ENCODE measurements at places on chromosomes 5 and 9. TPM values are rescaled to one million over a fixed set of nuclear protein-coding genes. Genes with fewer than 3 reads are reported as not detected.

NDUFS6 gene
- 43.2 TPM for total RNA-seq

BHMT gene
- total RNA-seq: 1.4 TPM

MED22 gene
- total RNA-seq: 16.5 TPM

OGN gene
- total RNA-seq: 13.9 TPM

PCDHGA9 gene
- total RNA-seq: 2.2 TPM

BNC2 gene
- 20.0 TPM for total RNA-seq

- DNase-seq: no peak
Measured at GRCh38 chr5:38557308-38557710, 863 bp upstream of the LIFR start.

- no peak for DNase-seq
Measured at GRCh38 chr5:150138551-150139265, 16.9 kb downstream of the PDGFRB start.

DNA sequence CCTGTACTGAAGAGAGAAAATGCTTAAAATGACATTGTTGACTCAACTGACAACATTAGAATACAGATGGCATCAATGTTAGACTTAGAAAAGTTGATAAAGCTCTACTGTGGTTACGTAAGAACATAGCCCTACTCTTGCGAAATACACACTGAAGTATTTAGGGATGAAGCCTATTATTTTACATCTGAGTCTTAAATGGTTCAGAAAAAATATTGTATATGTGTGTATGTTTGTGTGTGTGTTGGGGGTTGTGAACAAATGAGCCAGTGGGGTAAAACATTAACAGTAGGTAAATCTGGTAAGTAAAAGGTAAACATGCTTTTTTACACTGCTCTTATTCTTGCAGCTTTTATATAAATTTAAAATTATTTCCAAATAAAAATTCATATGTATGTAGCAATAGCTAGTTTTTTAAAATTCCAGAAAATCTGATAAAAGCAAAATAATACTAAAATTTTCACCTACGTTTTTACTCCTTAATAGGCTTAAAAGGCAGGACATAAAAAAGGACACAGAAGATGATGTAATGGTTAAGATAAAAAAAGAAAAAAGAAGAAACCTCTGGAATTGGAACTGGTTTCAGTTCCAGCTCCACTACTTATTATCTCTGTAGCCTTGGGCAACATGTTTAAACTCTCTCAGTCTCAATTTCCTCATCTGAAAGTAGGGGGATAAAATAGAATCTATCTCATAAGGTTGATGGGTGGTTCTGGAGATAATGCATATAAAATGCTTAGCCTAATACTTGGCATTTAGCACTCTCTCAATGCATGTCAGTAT, 44.3 kb downstream of the GARNL3 start:
- no peak for DNase-seq

GRCh38 chr5:175542232-175542965, 64.0 kb downstream of the SFXN1 start:
- no peak for DNase-seq

DNA sequence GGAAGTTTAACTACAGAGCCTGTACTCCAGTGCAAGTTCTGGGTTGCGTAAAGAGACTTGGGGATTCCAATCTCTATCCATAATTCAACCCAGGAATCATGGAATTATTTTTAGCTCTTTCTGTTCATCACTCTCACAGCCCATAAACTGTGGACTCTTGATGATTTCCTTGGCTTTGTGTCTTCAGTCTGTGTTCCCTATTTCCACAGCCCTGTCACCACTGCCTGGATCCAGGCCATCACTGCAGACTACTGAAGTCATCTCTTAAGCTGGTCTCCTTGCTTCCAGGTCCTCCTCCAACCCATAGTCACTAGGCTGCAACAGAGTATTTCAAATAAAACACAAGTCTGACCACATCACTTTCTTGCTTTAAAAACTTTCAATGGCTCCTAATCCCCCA, 211.7 kb downstream of the PLK2 start:
- DNase-seq: no peak

DNA sequence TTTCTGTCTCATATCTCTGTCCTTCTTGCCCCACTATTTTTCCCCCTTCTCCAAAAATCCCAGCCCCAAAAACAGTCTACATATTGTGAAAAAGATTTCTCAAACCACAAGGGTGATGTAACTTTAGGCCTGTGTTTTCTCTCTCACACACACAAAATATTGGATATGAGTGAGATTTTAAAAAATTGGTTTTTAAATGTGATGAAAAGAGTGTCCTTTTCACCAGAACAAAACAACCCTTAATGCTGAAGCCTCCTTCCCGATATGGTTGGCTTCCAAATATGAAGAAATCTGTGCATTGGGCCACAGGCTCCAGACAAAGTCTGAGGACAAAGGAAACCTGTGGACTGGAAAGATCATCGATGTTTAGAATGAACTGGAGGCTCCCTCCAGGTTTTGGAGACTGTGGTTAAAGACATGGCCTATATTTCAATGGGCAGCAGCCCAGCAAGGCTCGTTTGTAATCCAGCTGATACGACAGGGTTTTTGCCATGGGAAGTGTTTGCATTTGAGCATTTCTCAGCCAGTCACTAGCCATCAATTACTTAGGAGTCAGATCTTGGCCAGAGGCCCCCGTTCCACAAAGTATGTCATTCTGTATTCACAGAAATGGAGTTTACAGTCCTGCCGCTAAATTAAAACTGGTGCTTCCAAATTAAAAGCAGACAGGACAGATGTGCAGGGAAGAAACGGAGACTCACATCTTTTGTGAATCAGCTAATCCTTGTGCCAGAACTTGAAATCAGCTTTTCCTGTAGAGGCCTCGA, 546.3 kb downstream of the EBF1 start:
- no peak for DNase-seq

GRCh38 chr5:74192606-74193299, 447.8 kb downstream of the ENC1 start:
- DNase-seq: no peak

GRCh38 chr5:62727861-62728260, 149.2 kb downstream of the LRRC70 start:
- no peak for DNase-seq

- DNase-seq: no peak
Measured at GRCh38 chr9:121797081-121797480, 145.6 kb downstream of the DAB2IP start.

DNA sequence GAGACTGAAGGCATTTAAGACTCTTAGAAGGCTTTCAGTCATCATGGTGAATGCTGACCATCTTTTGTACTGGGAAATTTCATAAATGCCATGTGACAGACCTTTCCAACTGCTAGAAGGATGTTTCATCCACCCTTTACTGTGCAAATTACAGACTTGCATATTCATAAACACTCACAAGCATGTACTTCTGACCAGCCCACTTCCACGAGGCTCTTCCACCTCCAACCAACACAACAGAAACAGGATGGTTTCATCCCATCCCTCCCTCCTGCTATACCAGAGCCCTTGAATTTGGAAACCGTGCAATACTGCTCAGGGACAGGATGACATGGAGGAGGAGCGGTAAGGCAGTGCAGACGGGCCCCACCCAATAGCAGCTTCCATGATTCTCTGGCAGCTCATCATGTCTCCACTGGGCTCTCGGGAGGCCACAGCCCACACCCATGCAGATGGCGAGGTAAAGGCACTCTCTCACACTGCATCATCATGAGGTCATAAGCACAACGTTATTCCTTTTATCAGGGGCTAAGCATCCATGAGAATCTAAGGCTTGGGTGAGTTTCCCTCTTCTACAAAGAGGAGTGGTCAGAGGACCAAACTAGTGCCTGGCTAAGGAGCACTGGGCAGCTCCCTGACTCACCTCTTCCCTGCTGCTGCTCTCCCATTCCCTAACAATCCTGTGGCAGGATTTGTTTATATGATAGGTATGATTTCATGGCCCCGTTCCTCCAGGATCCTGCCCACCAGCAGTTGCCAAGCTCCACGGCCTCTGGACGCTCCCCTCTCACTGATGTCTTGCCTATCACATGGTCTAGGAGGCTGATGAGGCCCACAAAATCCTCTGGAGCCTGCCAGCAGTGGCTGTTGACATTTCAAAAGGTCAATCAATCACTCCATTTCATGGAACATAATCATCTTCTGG, 94.4 kb upstream of the FSTL4 start:
- no peak for DNase-seq

- DNase-seq: peak; percentile 50
Measured at GRCh38 chr9:90948156-90948555, 146.5 kb downstream of the SYK start.

GRCh38 chr5:133613184-133613583, 843 bp upstream of the FSTL4 start:
- no peak for DNase-seq

GRCh38 chr9:114023961-114024360, 54.1 kb downstream of the AMBP start:
- no peak for DNase-seq

DNA sequence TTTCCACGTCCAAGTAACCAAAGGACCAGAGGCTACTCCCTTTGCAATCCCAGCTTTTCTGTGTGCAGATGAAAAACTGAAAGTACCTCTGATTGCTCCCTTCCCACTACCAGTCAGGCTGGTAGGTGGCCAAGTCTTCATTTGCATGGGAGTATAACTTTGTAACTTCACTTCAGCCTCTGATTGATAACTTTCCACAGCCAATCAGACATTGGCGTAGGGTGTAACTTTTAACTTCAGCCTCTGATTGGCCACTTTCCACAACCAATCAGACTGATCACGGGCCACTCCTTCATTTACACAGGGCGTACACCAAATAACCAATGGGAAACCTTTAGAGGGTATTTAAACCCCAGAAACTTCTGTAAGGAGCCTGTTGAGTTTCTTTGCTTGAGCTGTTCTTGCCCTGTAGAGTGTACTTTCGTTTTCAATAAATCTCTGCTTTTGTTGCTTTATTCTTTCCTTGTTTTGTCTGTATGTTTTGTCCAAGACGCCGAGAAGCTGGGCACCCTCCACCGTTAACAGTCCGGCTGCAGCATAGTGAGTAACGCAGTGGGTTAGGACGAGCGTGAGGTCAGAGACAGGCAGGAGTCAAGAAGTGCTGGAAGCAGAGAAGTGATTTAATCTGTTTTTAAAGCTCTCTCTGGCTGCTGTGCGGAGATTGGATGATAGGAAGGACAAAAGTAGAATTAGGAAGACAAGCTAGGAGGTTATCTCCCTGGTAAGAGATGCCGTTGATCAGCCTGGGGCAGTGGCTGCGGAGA, 3.5 kb upstream of the EXOSC2 start:
- peak; percentile 93 for DNase-seq

GRCh38 chr5:116382032-116382873, 192.4 kb downstream of the SEMA6A start:
- DNase-seq: no peak

- DNase-seq: peak; percentile 72
Measured at GRCh38 chr5:157265714-157266285, at the start of gene CYFIP2. Gene CYFIP2, plus strand, starts transcription at chr5:157266123. Its CDS starts 19,239 bp downstream, at chr5:157285362.

DNA sequence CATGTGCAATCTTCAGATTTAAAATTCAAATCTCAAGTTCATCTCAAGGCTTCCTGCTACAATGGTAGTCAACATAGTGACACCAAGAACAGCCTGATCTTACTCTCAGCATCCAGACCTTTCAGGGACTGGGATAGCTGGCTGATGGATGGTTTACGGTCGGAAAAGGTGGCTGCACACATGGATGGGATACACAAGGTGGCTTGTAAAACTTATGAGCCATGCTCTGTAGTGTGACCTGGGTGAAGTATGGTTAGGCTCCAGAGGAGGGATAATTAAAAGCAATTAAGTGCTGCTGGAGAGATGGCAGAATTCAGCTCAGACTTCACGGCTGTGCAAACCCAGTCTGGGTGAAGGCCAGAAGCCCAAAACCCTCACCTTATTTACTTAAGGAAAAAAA, 379.5 kb downstream of the NFIB start:
- no peak for DNase-seq

DNA sequence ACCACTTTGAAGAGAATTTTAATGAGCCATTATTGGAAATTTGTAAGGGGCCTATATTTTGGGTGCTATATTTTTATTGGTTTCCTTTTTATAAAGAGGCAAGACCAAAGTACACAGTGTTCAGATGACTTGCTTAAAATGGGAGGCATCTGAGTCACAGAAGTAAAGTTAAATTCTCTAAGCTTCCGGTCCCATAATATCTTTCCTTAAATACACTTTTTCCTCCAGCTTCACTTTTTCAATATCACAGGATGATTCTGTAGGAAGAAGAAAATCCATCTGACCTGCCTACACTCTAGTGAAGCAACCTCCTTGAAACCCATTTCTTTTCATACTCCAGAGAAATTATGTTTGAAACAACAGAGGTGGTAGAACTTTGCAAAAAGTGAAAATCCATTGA, 274.0 kb downstream of the PIK3R1 start:
- DNase-seq: no peak

DNA sequence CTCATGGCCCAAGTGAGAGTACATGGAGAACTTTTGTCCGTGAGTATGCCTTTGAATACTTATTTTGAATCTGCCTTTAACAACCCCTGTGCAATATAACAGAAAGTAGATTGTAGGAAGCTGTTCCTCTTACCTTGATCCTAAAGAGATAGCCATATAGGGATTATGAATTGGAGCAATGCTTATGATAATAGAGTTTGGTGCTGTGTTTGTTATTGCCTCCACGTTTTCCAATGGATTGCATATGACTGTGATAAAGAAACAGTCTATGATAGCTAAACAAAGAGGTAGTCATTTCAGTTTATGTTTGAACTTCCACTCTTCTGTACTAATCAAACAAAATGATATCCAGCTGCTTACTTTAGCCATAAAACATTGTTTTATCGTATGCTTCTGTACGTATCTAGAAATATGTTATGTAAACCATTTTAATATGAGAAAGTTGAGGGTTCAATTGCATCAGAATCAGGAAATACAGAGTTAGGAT, 199.6 kb upstream of the RGMB start:
- DNase-seq: no peak

DNA sequence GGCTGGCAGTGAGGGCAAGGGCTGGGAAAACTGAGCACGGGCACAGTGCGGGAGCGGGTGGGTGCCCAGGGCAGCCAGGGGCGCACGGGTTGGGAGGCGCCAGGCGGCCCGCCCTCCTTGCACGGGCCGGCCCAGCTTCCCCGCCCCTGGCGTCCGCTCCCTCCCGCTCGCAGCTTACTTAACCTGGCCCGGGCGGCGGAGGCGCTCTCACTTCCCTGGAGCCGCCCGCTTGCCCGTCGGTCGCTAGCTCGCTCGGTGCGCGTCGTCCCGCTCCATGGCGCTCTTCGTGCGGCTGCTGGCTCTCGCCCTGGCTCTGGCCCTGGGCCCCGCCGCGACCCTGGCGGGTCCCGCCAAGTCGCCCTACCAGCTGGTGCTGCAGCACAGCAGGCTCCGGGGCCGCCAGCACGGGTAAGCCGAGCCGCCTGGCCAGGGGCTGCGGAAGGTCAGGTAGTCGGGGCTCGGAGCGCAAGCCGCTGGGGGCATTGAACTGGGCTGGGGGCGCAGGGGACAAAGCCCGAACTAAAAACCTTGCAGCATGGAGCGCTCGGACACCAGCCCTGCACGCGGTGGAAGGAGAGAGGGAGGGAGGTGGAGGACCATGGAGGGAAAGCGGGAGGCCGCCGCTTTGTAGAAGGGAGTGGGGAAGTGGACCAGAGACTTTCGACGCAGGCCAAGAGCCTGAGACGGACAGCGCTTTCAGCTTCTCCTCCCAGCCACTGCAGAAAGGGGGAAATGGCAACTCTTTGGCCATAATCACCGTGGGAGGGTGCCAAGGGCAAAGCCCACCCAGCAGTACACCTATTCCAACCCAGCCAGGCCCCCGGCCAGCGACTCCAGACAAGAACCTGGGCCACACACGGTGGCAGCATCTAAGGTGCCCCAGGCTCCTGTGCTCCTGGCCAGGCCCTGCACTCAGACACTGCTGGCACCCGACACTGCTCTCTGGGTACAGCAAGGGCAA, at the start of gene TGFBI:
TGFBI (plus strand) TSS at position 207 of the 961 bp plus-strand sequence; CDS start at position 275, 68 bp downstream.
- DNase-seq: peak; percentile 73
